ENCODE measurements at places on chromosomes 7 and 10.

- DNase-seq, result no peak
Measured at GRCh38 chr7:132687016-132687415, 110.7 kb upstream of the PLXNA4 start.

- DNase-seq, result no peak
Measured at GRCh38 chr7:1076184-1077072, 11.5 kb upstream of the GPER1 start.

- DNase-seq, result no peak
Measured at GRCh38 chr7:23183279-23184012, 1.6 kb downstream of the NUP42 start.

DNA sequence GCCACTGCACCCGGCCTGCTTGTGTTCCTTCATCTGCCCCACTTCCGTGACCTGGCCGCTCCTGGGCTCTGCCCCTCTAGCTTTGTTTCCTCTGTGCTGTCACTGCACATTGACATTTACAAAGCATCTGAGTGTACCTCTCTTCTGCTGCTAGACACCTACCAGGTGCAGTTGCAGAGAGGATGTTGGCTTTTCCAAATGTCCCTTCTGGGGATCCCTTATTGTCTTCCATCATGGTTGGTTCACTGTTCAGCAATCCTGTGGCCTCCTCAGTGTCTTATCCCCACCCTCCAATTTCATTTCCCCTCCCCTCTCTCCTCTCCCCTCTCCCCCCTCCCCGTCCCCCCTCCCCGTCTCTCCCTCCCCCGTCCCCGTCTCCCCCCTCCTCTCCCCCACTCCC is 13.8 kb downstream of the VWA2 start:
- DNase-seq, result no peak

DNA sequence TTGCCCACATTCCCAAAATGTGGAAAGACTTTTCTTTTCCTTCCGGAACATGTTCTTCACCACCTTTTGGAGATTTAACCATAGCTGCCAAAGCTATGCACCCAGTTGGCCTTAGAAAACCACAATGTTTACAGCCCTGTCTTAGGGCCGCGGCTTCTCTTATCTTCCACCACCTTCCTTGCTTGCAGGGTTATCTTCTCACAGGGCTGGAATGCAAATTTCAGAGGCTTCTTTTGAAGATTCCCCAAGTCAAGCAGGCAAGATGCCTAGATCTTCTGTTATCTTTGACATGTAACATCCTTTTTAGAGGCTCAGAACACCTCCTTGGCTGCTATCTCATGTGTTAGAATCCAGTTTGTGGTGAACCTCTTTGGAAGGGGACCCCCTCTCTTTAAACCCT is 11.1 kb downstream of the KCTD7 start:
- DNase-seq, result no peak

DNA sequence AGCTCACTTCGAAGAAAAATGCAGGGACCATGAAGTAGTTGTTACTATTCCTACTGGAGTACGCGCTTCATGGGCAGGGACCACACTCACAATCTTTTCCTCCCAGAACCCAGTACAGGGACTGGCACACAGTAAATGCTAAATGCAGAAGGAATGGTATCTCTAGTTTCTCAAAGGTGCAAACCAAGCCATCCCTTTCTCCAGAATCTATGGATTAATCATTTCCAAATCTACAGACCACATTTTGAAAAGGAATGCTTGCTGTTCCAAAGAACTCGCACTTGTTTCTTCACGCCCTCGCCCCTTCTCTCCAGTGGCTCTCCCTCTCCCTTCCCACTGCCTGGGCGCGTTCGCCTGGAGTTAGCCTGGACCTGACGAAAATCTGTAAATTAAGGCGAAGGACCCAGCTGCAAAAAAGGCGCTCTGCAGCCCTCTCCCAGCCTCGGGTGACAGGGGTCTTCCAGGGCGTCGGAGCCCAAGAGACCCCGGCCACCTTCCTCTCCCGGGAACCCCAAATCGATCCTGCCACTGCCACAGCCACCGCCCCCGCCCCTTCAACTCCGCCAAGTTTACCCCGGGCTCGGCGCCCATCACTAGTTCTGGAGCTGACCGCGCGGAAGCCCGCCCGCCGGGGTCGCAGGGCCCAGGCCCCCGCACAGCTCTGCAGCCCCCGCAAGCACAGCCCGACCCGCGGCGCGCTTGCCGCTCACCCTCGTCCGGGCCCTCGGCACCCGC is 527 bp downstream of the PDIA4 start:
- no peak for DNase-seq

DNA sequence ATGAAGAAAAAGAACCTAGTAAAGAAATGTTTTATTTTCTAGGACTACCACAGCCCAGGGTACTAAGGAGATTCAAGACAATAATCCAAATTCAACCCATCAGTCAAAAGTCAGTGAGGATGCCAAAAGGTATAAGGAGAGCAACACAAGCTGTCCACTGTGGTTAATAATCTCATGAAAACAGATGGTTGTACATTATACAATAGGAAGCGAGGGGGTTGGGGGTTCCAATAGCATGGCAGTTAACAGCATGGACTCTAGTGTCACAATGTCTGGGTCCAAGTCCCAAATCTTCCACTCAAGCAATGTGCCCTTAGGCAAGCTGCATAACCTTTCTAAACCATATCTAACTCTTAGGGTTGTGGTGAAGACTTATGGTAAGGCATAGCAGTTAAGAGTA is 35.1 kb downstream of the BRAF start:
- DNase-seq, result no peak

DNA sequence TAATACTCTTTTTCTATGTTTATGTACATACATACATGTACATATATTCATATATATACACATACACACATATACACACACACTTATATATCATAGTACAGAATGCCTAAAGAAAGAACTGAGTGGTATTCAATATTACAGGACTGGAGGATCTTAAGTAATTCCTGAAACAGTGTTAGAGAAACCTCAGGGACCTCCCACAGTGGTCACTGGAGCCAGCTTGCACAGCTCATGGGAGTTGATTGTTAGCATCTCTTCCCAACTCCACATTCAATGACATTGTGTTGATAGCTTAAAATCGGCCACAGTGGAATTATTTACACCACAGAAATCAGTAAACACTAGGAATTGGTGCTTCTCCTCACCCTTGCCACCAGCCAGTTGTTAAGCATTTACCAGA is 6.0 kb downstream of the LRRC17 start:
- no peak for DNase-seq

GRCh38 chr10:93059975-93060886 is at the start of gene CYP26C1:
TSS of gene CYP26C1 (plus strand) at chr10:93060798. CDS start at chr10:93061264, 466 bp downstream.
- no peak for DNase-seq

DNA sequence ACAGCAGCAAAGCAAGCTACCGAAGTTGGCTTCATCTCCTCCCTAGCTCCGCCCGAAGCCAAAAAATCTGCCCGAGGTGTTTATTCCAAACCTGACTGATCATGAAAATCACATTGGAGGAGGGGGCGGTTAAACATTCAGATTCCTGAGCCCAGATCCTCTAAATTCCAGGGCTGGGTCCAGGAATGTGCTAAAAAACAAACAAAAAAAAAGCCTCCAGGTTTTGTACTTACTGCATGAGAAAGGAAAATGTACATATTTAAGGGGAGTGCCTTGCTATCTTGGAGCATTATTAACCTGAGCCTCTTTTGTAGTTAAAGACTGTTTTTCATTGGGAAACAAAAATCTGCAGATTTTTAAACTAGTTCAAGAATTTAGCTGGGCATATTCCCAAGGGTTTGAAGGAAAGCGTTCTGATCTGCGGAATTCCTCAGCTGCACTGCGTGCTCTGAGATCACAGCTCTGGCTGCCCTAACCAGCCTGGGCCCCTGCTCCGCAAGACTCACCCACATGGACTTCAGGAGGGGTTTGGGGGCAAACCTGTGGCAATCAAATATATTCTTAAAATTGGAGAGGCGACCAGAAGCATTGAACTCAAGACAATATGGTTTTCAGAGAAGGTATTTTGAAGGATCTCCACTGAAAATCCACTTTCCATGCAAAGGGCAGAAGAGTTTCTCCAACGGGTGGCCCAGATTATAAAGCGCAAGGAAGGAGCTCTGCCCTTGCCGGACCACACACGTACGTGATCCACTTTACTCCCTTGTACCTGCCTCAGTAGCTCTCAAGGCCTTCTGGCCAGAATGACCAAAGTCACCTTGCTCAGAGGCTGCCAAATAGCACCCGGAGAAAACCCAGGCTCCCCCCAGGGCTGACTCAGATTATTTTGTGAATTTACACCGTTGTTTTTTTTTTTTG is 10.0 kb upstream of the TNS3 start:
- DNase-seq, result no peak

GRCh38 chr10:84599254-84599653 is 270.9 kb downstream of the CCSER2 start:
- DNase-seq, result no peak

DNA sequence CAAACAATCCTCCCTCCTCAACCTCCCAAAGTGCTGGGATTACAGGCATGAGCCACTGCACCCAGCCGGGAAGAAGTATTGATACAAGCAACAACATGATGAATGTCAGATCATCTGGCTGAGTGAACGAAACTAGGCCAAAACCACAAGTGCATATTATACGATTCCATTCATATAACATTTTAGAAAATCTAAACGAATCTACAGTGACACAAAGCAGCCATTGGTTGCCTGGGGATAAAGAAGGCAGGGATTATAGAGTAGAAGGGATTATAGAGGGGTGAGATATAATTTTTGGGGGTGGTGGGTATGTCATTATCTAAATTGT is 11.5 kb upstream of the RHBDD2 start:
- no peak for DNase-seq

GRCh38 chr7:45980973-45981372 is 59.9 kb upstream of the IGFBP3 start:
- DNase-seq, result no peak

DNA sequence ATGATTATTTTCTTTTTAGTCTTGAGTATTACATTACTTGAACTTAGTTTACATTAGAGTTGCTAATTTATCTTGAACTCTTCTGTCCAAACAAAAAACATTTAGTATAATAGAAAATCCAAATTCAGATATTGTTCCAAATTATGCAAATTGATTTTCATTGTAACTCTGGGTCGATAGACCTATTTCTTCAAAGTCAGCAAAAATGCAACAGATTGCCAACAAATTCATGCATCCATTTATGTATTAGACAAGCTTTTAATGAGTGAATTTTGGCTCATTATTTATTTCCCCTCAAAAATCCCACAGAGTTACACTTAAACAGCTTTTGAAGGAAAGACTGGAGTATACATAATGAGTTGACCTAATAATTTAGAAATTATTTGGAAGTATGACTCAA is 240.8 kb downstream of the RELN start:
- no peak for DNase-seq
